ENCODE measurements at places on chromosomes 4 and X. TPM values are rescaled to one million over a fixed set of nuclear protein-coding genes. Genes with fewer than 3 reads are reported as not detected.

- no peak overlapping the region for H3K27ac ChIP-seq
- no peak for DNase-seq
- no peak overlapping the region for H3K4me3 ChIP-seq
- no peaks in the 10 kb centered on the region for H3K36me3 ChIP-seq
These were observed 221.7 kb upstream of the DIPK2B start for GRCh38 chrX:45422216-45422925.

DNA sequence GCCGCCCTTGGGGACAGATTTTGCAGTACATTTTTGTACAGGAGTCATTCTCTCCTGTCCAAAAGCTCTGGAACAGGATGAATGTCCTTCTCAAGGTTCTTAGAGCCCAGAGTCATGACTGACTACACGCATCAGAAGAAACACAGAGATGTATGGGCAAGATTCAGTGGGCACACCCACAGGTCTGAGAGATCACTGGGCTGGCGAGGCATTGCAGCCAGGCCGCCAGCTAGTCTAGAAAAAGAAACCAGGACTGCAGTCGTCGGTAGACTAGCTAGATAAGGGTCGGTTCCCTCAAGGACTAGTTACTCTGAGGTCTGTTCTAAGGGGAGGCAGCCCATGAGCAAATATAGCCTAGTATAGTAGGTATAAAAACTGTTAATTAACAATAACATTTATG, 19.8 kb downstream of the GBA3 start:
- H3K4me1 ChIP-seq, result no peaks in the 10 kb centered on the region
- no peaks in the 10 kb centered on the region for H3K27me3 ChIP-seq
- H3K27ac ChIP-seq, result no peak overlapping the region
- no peak overlapping the region for H3K4me3 ChIP-seq
- no peak for DNase-seq
- H3K36me3 ChIP-seq, result no peaks in the 10 kb centered on the region

DNA sequence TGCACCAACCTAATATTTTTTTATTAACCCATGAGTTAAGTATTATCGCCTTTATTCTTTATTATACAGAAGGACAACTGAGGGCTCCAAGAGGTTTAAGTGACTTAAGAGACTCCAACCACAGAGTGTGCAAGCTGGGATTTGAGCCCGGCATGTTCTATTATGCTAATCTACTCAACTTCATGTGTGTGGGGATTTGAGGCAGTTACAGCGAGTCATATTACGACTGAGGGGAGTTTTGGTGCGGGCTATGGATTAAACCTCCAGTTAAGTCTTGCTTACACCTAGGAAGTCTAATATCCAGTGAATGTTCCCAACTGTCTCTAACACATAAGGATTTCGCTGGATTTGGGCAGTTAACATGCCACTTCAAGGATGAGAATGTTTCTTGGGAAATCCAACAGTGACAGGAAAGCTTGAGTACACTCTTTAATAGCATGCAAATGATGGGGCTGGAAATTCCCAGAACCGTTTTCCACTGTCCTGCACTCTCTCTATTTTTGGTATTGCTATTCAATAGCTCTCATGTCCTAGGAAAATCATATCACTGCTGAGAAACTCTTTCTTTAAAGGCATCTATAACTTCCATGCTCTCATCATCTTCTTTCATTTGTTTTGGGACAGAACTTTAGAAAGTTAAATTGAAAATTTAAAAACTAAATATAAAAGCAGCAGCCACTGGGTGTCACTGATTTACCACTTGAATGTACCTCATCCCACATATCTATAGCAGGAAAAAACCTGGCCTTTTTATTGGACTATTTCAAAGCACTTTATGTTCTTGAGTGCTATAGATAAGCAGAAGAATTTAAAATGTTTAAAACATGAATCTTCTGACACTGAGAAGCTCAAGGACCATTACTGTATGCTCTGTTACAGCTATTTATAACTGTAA, 165.1 kb upstream of the TTC29 start:
- H3K27ac ChIP-seq, result no peak overlapping the region
- H3K36me3 ChIP-seq, result no peaks in the 10 kb centered on the region
- no peaks in the 10 kb centered on the region for H3K4me1 ChIP-seq
- H3K27me3 ChIP-seq, result no peaks in the 10 kb centered on the region

DNA sequence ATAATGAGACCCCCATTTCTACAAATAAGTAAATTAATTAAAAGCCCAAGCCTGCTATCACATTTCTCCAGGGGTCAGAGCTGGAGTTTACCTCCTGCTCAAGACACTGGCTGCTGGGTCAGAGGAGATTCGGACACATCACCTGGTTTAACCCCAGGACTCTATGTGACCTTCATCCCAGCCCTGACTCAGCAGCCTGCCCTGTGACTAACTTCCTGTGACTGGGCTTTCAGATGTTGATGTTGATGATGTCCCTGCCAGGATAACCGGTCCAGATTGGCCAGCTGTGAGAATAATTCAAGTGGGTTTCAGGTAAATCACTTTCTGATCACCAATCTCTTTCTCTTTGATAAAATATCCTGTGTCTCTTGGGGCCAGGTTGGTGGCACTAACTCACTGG, 102.4 kb upstream of the MAML3 start:
- peaks cover 5% of the 10 kb centered on the region for H3K27me3 ChIP-seq
- H3K27ac ChIP-seq, result no peak overlapping the region
- no peak overlapping the region for H3K4me3 ChIP-seq
- no peaks in the 10 kb centered on the region for H3K4me1 ChIP-seq
- DNase-seq, result no peak
- H3K36me3 ChIP-seq, result no peaks in the 10 kb centered on the region

DNA sequence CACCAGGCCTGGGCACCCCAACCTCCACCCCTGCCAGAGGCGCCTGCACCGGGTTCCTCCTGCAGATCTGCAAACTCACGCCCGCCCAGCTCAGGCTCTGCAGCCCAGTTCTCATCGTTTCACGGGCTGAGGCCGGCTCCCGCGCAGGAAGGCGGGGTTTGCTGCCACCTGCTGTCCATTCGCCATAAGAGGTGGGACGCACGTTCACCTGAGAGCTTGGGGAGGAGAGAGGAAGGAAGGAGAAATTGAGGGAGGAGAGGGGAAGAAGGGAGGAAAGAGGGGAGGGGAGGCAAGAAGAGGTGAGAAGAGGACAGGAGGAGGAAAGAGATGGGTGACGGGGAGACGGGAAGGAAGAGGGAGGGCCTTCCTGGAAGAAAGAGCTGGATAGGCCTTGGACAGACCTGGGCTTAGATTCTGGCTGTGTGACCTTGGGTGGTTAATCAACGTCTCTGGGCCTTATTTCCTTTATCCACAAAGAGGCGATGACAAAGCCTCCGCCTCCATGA, 114.5 kb downstream of the ADRA2C start:
- DNase-seq, result peak; percentile 55
- H3K27me3 ChIP-seq, result no peaks in the 10 kb centered on the region
- no peaks in the 10 kb centered on the region for H3K36me3 ChIP-seq
- H3K27ac ChIP-seq, result no peak overlapping the region
- H3K4me3 ChIP-seq, result no peak overlapping the region

DNA sequence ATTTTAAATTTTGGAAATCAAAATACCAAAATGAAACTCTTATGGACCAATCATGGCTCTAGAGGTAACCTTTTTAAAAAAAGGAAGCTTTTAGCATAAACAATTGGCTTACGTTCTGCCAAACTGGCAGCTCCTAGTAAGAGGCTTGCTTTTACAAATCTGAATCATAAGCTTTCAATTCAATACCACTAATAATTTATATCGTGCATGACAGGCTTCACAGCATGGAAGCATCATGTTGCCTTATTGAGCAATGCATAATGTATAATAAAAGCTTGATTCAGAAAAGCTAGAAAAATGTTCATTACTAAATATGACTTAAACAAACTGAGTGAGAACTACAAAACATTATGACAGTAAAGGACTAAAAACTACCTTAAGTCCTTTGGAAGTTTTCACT, 280.9 kb downstream of the IQCM start:
- no peak overlapping the region for H3K27ac ChIP-seq
- H3K36me3 ChIP-seq, result no peaks in the 10 kb centered on the region

DNA sequence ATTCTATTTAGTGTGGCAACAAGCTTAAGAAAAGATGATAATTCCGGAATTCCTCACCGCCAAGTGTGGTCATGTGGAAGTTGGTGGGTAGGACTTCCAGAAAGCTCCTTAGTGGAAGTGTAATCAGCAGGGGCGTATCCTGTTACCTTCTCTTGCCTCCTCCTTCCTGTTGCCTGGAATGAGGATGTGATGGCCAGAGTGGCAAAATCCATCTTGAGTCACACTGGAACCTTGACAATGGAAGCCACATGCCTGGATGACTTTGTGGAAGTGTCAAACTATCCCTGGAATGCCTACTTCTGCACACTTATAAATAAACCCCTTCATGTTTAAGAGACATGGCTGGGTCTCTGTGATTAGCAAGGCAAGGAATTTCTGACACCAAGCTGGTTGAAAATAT, 191.0 kb downstream of the PRDM5 start:
- no peak overlapping the region for H3K4me3 ChIP-seq
- no peak overlapping the region for H3K27ac ChIP-seq
- H3K36me3 ChIP-seq, result no peaks in the 10 kb centered on the region
- H3K27me3 ChIP-seq, result no peaks in the 10 kb centered on the region
- no peak for DNase-seq

DNA sequence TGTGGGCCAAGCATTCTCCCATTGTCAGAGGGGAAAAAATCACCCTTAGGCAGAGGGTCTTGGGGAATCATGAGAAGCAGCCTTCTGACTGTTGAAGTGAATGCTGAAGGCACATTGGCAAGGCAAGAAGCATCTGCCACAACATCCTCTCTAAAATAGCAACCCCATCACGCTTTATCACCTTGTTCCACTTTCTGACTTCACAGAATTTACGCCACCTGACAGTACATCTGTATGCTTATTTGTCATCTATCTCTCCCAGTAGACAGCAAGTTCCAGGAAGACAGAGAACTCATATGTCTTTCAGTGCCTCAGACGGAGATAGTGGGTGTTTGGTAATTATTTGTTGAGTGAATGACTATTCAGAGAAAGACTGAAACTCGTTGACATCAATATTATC, 68.4 kb upstream of the SCML1 start:
- H3K4me1 ChIP-seq, result no peaks in the 10 kb centered on the region
- H3K27ac ChIP-seq, result no peak overlapping the region
- H3K4me3 ChIP-seq, result no peak overlapping the region
- no peaks in the 10 kb centered on the region for H3K36me3 ChIP-seq
- no peaks in the 10 kb centered on the region for H3K27me3 ChIP-seq

GRCh38 chr4:184860018-184860779, 34.4 kb upstream of the ACSL1 start:
- no peaks in the 10 kb centered on the region for H3K36me3 ChIP-seq
- no peak for DNase-seq
- H3K27me3 ChIP-seq, result no peaks in the 10 kb centered on the region
- H3K27ac ChIP-seq, result no peak overlapping the region
- H3K4me1 ChIP-seq, result no peaks in the 10 kb centered on the region
- no peak overlapping the region for H3K4me3 ChIP-seq

- H3K27me3 ChIP-seq, result no peaks in the 10 kb centered on the region
- DNase-seq, result no peak
- no peak overlapping the region for H3K4me3 ChIP-seq
These were observed 17.2 kb downstream of the ATRX start for GRCh38 chrX:77768787-77769186.

DNA sequence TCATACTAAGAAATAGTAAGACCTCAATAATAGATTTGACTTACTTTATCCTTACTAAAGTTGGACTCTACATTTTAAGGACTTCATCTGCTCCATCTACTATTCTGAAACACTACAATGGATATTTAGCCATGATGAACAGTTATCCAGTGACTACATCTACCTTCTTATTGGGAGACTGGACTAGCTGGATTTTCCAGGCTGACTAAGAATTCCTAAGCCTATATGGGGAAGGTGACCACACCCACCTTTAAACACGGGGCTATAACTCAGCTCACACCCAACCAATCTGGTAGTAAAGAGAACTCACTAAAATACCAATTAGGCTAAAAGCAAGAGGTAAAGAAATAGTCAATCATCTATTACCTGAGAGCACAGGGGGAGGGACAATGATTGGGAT, 1438.4 kb downstream of the TECRL start:
- H3K27ac ChIP-seq, result no peak overlapping the region
- H3K27me3 ChIP-seq, result no peaks in the 10 kb centered on the region
- no peak for DNase-seq

DNA sequence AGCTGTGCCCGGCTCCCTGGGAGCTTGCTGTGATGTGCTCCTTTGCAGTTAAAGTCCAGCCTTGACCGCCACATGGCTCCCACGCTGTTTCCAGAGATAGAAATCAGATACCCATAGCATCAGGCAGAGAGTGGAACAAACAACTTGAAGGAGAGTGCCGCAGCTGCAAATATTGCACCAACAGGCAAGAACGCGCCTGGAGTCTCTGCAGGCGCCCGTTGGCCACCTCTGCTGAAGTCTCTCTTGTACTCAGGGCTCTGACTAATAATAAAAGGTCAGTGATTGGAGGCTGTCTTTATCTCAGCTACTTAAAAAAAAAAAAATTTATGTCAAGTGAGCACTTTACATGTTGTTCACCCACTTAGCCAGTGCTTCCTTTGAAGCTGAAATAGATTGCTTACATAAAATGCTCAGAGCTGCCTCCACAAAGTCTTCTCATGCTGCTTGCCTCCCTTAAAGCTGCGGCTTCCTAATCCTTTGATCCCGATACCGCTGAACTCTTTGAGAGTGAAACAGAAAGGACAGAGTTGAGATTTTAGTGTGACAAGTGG, 30.9 kb upstream of the TENM3 start:
- no peak for DNase-seq
- H3K36me3 ChIP-seq, result no peaks in the 10 kb centered on the region
- H3K4me1 ChIP-seq, result no peaks in the 10 kb centered on the region
- no peaks in the 10 kb centered on the region for H3K27me3 ChIP-seq

DNA sequence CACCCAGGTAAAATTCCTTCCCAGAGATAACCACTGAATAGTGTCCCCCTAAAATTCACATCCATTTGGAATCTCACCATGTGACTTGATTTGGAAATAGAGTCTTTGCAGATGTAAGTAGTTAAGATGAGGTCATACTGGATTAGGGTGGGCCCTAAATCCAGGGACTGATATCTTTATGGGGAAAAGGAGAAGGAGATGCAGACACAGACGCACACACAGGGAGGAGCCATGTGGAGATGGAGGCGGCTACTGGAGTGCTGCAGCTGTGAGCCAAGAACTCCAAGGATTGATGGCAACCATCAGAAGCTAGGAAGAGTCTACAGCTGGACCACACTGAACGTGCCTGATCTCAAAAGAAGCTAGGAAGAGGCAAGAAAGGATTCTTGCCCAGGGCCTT, 96.6 kb upstream of the SRD5A3 start:
- H3K27me3 ChIP-seq, result no peaks in the 10 kb centered on the region
- DNase-seq, result no peak
- no peaks in the 10 kb centered on the region for H3K4me1 ChIP-seq
- no peaks in the 10 kb centered on the region for H3K36me3 ChIP-seq
- no peak overlapping the region for H3K4me3 ChIP-seq

GRCh38 chr4:47798165-47798564, 39.7 kb downstream of the CORIN start:
- H3K4me1 ChIP-seq, result no peaks in the 10 kb centered on the region
- no peaks in the 10 kb centered on the region for H3K36me3 ChIP-seq
- DNase-seq, result no peak

- H3K4me1 ChIP-seq, result no peaks in the 10 kb centered on the region
- H3K27ac ChIP-seq, result no peak overlapping the region
- no peak for DNase-seq
- H3K27me3 ChIP-seq, result no peaks in the 10 kb centered on the region
These were observed 161.2 kb upstream of the WDFY3 start for GRCh38 chr4:85127653-85128052.

GRCh38 chr4:81424816-81425755, 46.6 kb downstream of the RASGEF1B start:
- no peak overlapping the region for H3K4me3 ChIP-seq
- H3K27ac ChIP-seq, result no peak overlapping the region
- H3K36me3 ChIP-seq, result no peaks in the 10 kb centered on the region
- DNase-seq, result no peak
- no peaks in the 10 kb centered on the region for H3K4me1 ChIP-seq
- no peaks in the 10 kb centered on the region for H3K27me3 ChIP-seq

ARHGAP36 gene
- total RNA-seq, result not detected

CFP gene
- 29.0 TPM for total RNA-seq

CXCL5 gene
- not detected for total RNA-seq

SPATA4 gene
- total RNA-seq, result not detected

Data from CD4-positive, alpha-beta memory T cell (primary cell).